Central memory CD4-positive, alpha-beta T cell (primary cell): ENCODE measurements at places on chromosomes 2 and 18.

DNA sequence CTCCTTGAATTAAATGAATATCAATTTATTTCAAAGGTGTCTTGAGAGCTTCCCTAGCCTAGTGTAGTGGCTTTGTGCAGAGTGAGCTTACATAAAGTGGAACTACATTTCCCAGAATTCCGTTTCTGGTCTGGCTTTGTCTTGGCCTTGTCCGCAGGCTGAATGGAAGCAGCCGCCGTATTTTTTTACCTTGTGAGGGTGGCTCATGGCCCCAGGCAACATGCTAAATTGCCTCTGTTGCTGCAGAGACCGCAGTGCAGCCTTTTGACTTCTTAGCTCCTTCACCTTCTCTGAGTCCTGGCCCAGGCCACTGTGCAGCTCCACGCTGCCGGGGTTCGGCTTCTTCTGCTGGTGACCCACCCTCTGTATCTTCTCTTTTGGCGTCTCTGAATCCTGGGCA is 114.8 kb upstream of the SLC38A11 start:
- no peak for DNase-seq

DNA sequence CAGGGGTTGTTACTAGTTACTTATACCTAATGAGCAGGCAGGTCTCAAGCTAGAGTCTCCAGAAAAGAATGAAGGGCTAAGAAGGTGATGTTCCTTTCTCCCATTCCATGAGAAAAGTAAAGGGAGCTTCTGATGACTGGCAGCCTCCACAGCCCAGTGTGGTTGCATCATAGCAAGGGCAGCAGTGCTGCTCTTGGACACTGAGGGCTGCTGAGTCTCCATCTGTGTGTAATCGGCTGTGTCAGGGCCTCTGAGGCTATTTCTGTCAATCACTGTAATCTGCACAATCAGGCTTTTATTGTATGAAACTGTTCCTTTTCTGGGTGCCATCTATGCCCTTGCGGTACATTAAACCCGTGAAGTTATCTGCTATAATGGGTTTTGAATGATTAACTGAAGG is 164.1 kb upstream of the FBXO11 start:
- no peak for DNase-seq

DNA sequence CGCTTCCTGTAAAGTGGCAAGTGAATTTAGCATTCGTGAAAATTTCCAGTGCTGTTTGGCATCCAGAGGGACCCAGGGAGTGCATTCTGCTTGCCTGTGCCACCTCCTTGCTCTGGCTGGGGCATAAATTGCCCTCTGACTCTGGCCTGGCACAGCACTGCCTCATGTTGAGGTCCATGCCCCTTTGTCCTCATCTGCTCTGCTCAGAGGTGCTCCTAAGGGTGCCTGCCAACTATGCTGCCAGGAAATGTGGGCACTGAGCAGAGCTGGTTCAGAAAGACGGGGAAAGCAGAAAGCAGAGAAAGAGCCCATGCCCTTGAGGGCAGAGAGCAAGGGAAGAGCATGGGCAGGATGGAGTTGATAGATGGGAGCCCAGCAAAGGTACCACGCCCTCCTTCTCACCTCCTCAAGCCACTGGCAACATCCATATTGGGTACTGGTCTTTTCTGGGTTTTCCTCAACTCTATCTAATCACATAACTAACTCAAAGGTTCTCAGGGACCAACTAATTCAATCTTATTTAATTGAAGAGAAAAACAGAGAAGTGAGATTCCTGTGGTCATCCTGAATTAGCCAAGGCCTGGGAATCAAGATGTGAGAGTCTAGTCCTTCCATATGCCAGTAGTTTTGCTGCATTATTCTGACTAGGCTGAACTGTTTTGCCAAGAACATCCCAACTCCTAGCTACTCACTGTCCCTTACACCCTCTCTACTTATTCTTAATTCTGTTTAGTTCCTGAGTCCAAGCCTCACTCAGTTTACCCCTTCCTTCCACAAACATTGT is 441.5 kb upstream of the TNP1 start:
- no peak for DNase-seq

- no peak for DNase-seq
Measured at GRCh38 chr2:236954641-236955040, 131.0 kb upstream of the COPS8 start.

DNA sequence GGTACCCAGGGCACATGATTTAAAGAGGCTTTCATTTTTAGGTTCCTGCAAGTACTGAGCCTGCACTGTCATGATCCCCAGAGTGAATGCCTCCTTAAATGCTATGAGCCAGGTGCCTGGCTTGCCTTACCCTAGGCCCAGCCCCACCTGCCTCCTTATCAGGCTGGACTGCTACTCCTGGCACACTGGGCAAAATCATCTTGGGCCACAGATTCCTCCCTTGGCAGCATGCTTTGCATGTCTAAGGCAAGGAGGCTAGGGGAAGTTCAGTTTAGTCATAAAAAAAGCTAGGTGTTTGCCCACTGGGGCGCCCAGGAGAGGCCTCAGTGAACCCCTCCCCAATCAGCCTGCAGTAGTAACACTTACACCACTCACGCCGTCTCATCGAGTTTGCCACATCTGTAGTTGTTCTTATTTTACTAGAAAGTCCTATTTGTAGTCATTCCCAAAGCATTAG is 45.1 kb downstream of the LBH start:
- DNase-seq: no peak

DNA sequence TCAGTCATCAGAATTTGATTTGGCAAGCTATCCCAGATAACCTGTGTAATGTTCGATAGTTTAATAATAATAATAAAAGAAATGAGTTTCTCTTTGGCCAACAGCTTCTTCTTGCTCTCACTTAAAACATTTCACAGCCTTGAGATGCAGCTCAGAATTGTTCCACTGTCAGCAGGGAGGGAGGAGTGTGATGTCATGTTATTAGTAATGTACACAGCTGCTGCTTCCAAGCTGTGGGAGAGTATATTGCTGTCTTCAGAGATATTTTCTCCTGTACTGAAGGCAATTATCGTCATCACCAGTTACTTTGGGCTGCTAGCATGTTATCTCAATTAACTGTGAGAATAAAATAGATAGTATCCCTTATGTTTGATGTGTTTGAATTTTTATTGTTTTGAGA is 146.9 kb upstream of the MAP3K20 start:
- no peak for DNase-seq
